ENCODE measurements at places on chromosomes 1 and 21.

DNA sequence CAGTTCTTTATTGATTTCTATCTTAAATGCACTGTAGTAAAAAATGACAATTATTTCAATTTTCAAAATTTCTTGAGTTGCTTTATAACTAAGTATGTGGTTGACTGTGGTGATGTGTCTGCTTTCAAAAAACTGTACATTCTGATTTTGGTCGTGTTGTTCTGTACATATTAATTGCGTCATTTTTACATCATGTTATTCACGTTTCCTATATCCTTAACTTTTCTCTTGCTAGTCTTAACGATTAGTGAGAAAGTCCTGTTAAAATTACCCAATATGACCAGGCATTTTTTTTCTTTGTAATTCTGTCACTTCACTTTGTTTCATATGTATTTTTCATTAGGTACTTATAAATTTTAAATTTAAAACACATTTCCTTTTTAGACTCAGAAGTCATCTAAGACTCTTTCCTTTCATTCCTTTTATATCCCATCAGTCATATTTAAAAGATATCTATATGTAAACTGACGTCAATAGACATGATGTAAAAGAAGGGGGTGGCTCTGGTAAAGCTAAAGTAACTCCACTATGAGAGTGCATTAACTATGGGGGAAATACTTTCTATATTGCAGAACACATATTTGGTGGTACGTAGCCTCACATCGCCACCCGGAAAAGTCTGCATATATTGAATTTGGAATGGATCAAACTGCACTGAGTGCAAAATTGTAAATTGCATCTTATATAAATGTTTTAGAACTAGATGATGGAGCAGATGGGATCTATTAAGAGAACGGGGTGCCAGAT lies 1.1 kb upstream of the COA6 start:
- DNase-seq, result no peak

GRCh38 chr1:209630383-209631225 lies 21.6 kb downstream of the LAMB3 start:
- DNase-seq, result no peak

GRCh38 chr21:46180778-46181391 lies 3.4 kb downstream of the SPATC1L start:
- no peak for DNase-seq

- DNase-seq, result no peak
Observed at GRCh38 chr1:21741206-21741605, 41.7 kb downstream of the USP48 start.

DNA sequence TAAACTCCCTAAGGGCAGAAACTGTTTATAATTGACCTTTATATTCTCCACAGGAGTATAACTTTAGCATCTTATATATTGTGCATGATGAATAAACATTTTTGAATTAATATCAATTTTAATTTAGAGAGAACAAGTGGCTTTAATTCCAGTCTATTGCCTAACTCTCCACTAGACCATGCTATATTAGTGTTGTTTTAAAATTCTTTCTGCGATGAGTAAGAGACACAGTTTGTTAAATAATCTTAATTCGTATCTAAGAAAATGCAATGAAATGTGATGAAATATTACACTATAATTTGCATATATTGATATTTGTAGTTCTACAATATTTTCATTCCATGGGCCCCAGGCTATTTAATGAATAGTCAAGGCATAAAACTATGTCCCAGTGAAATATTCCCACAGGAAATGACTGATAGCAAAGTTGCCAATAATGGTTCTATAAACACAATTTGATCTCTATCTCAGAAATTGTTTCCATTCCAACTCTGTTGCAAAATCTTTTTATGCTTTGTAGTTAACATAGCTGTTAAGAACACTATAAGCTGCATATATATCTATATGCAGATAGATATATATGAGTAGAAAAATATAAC lies 2.9 kb upstream of the SYDE2 start:
- DNase-seq, result no peak

DNA sequence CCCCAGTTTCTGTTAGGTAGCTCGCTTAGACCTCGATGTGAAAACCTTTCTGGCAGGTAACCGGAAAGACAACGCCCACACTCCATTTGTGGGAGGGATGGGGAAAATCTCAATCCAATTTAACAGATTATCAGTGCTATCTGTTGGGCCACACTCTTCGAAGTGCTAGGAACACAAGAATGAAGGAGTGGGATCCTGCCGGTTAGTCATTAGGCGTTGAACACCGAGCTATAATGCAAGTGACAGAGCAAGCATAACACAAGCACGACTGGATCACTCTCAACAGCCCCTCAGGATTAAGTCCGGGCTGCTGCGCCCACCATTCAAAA lies 531 bp downstream of the SNIP1 start:
- DNase-seq, result no peak

DNA sequence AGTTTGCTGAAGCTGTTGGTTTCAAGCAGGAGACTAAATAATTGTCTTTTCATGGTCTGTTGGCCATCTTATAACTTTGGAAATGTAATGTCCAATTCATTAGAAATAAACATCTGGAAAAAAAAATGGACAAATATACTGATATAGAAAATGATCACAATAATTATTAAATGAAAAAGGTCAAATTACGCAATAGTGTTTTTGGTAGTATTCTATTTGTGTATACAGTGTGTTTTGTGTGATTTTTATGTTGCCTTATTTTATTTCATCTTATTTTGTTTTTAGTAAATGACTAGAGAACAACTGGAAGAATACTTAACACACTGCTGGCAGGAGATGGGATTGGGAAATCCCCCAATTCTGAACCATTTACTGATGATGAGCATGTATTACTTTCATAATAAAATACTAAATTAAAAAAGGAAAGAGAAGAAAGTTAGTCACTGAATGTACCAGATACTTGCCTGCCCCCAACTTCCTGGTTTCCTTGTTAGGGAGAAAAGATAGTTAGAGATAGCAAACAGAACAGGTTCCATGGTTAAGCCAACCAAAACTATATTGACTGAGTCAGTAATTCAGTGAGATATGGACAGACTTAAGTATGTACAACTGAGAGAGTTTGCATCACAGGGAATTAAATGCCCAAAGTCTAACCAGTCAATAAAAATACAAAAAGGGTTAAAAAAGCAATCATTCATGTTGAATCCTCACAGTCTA lies 24.0 kb upstream of the SAMD13 start:
- no peak for DNase-seq

DNA sequence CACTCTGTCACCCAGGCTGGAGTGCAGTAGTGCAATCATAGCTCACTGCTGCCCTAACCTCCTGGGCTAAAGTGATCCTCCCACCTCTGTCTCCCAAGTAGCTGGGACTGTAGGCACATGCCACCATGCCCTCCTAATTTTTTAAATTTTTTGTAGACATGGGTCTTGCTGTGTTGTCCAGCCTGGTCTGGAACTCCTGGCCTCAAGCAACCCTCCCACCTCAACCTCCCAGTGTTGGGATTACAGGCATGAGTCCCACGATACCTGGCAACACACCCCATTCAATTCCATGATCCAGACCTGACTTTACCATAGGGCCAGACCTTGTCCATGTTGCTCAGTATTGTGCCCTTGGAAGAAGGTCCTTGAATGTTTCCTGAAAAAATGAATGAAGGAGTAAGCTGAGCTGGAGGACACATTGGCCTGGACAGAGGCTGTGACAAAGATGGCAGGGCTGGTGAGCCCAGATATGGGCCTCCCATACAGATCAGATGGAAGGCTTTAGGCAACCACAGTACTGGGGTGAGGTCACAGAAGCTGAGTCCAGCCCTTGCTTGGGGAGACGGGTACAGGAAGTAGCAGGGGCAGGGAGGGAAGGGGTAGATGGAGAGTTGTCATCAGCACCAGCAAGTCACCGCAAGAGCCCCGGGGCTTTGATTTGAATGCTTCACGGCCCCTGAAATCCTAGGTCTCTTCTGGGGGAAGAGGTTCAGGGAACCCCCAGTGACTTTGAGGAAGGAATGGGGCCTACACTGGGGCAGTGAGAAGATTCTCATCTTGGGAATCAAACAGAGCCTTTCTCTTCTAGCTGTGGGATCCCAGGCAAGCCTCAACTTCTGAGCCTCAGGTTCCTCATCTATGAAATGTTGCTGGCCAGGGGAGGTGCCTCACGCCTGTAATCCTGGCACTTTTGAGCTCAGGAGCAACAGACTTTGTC lies 40.1 kb upstream of the DMBX1 start:
- DNase-seq, result no peak

GRCh38 chr1:201916649-201917249 lies 28.1 kb downstream of the SHISA4 start:
- peak; percentile 23 for DNase-seq

DNA sequence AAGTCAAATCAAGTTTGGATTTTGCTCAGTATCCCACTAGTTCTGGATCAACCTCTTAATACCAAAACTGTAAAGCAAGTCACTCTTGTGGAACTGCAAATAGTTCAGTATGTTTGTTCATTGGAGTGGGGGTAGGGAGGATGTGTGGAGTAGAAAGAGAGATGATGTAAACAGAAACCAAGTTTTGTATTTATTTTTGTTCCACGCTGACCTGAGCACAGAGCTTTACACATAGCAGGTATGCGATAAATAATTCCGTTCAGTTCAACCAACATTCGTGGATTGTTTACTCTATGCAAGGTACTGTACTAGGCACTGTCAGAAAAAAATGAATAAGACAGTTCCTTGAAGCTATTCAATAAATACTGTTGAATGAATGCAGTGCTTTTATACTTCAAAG lies 4.5 kb upstream of the ZNF644 start:
- DNase-seq, result no peak

GRCh38 chr1:23692308-23692871 lies 784 bp downstream of the RPL11 start:
- DNase-seq, result no peak

- no peak for DNase-seq
Observed at GRCh38 chr1:14565090-14565489, 33.4 kb upstream of the KAZN start.

GRCh38 chr1:39132505-39133339 lies 71.8 kb upstream of the MACF1 start:
- DNase-seq, result no peak
